ENCODE measurements at places on chromosomes 13 and 19. TPM values are rescaled to one million over a fixed set of nuclear protein-coding genes. Genes with fewer than 3 reads are reported as not detected.

ZNF723 gene
- not detected for total RNA-seq

GFY gene
- total RNA-seq: not detected

ZNF610 gene
- 24.4 TPM for total RNA-seq

CD70 gene
- not detected for total RNA-seq

CYP2F1 gene
- total RNA-seq: not detected

CPT1C gene
- total RNA-seq: 58.5 TPM

MEIOSIN gene
- not detected for total RNA-seq

KDELR1 gene
- 25.4 TPM for total RNA-seq

ZNF563 gene
- 2.5 TPM for total RNA-seq

LILRB3 gene
- not detected for total RNA-seq

IGFL2 gene
- 2.2 TPM for total RNA-seq
